ENCODE measurements at places on chromosomes 13 and 19.
A peak's percentile ranks its signal among the peaks of the same experiment; 100 is the strongest.

DNA sequence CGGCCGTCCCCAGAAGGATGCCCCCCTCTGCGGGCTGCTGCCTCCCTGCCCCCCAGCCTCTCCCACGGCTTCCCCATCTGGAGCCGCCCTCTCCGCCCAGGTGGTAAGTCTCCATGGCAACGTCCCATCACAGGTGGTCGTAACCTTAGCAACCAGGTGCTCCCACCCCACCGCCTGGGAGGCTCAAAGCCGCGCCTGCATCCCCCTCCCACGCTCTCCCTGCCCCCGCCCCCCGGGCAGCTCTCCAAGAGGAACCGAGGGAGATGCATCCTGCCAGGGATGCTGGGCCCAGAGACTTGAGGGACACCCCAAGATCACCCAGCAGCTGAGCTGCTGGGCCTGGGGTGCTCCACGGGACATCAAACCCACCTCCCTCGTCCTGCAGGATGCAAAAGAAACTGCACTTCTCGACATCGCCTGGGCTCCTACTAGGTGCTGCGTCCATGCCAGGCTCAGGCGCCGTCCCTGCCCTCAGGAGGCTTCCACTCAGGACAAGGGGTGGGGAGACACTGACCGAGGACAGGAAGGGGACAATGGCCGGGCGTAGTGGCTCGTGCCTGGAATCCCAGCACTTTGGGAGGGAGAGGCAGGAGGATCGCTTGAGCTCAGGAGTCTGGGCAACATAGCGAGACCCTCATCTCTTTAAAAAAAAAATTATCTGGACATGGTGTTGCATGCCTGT, 5.0 kb upstream of the LINGO3 start:
- no peak for DNase-seq

GRCh38 chr19:38290631-38291147, 13.4 kb upstream of the C19orf33 start:
- DNase-seq, result no peak

GRCh38 chr13:101917833-101918661, 465.6 kb downstream of the ITGBL1 start:
- no peak for DNase-seq

GRCh38 chr13:44437356-44438233, 64.0 kb downstream of the SERP2 start:
- peak; percentile 81 for DNase-seq

DNA sequence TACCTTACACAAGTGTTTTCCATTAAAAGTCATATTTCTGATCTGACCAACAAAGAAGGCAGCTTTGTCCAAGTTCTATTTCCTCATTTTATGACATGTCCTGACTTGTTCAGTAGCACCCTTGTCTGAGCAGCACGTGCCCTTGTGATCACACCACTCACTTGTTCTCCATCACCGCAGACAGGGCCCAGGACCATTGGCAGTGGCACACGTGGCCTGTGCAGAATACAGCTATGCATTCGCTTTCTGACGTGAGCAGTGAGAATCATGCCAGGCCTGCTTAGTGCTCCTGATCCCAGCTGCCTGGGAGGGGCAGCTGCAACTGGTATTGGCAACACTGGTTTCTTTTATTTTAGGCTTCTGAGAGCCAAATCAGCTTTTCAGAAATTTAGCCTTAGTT, 134.2 kb downstream of the FRY start:
- DNase-seq, result no peak

DNA sequence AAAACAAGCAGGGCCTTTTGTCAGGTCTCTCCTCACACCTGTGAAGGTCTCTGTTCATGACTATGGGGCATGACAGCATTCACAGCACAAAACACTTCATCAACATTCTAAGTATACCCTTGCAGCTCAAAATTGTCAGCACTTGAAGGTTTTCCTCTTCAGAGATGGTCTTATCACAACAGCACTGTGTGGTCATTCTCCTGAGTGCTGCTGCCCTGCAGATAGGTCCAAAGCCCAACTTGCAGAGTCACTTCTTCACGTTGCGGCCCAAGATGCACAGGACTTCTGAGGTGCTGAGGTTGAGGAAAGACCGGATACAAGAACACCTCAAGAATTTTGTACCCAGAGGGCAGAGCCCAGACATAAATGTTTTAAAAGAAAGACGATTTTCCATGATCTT, 574.5 kb downstream of the UQCRFS1 start:
- DNase-seq, result no peak

DNA sequence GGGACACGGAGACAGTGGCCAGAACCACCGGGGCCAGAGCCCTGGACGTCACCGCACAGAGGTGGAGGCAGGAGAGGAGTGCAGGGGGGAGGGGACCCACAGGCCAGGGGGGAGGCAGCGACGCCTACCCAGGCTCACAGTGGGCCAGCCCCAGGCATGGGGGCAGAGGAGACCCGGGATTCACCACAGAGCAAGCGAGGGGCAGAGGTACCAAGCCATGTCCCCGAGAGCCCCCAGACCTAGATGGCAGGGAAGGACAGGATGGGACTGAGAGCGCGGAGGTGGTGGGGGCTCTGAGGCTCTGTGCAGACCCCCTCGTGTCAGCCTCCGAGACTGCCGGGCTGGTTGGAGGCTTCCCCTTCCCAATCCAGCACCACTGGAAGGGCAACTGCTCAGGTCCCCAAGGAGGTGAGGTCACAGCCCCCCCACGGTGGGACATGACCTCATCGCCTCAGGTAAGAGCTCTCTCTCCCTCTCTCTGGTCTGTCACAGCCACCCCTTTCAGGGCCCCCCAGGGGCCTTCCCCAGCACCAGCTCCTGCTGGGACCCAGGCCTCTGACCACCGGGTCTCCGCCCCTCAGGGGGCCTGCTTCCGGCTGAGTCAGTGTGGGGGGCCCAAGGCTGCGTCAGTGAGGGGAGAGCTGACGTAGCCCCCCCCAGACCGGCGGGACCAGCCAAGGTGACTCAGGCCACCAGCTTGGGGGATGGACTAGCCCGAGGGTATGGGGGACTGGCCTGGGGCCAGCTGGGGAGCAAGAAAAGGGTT, 2.2 kb upstream of the IL11 start:
- DNase-seq, result no peak

- no peak for DNase-seq
These were observed 10.1 kb downstream of the THAP8 start for GRCh38 chr19:36043952-36044351.
